Lung (tissue), 17 donors: ENCODE measurements at places on chromosomes 16 and 17.

DNA sequence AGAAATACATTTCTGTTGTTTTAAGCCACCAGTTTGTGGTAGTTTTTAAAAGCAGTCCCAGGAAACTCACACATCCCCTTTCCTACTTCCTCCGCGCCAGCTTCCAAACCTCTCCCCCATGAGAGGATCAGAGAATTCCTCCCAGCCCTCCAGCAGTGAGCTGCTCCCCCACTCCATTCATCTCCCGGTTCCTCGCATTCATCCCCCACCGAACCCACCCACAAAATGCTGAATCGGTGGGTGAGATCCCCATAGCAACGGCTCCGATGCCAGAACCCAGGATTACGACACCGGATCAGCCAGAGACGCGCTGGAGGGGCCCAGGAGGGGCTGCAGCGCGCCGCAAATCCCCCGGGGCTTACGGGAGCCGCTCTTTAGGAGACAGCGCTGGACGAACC lies 251.4 kb upstream of the RPL38 start:
- DNase-seq: peak; percentile 90

DNA sequence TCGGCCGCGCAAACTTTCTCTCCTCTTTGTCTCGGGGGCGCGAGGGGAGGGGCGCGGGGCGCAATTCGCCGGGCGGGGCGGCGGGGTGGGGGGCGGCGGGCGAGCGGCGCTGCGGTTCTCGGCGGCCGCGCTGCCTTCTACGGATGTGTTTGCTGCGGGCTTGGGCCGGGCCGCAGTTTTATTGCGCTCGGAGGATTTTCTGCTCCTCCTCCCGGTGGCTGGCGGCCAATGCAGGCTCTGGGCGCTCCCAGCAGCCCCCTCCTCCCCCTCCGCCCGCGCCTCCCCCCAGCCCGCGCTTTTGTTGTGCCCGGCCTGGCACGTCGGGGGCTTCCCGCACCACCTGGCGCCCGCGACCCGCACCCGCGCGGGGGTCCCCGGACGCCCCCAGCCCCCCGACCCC lies at the start of gene TIMP2:
Gene TIMP2 (minus strand): TSS at position 154 of the 400 bp plus-strand sequence. CDS start 299 bp downstream, outside the sequence.
- DNase-seq: peak; percentile 95

DNA sequence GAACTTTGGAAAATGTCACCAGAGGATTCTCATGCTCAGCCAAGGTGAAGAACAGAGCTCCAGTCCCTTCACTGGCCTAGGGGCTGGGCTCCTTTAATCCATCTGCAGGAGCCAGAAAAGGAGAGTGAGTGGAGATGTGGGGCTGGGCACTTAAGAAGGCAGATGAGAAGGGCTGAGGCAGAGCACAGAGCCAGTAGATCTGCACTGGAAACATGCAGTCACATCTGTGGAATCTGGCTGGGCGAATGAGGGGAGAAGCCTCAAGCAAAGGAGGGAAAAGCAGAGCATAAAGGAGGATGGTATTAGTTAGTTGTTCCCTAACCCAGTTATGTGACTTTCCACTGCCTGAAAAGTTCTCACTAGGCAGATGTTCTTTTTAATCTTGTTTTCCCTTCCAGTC lies 50.4 kb upstream of the BCAR1 start:
- no peak for DNase-seq

GRCh38 chr17:82173351-82174041 lies 39.1 kb downstream of the CCDC57 start:
- no peak for DNase-seq

GRCh38 chr16:68972013-68972412 lies 128.7 kb downstream of the TANGO6 start:
- DNase-seq: no peak

DNA sequence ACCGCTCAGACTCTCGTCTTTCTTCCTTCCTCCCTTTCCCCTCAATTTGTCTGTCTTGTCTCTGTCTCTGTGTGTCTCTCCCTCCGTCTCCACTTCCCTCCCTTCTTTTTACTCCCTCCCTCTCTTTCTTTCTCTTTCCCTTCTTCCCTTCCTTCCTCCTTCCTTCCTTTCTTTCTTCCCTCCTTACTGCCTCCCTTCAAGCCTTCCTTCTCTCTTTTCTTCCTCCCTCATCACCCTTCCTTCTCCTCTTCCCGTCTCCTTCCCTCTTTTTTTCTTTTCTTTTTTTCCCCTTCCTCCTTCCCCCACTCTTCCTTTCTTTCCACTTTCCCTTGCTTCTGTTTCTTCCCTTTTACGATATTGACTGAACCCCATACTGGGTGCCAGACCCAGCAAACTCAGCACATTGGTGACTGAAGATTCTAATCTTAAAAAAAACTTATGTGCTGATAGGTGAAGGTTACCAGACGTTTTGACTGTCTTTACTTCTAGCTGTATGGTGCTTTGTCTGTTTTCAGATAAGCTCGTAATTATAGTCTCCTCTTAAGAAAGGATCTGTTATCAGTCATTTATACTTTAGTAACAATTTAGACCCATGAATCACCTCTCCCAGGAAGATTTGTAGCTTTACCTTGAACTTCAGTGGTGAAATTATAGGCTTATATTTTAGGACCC lies 481 bp upstream of the BRD7 start:
- DNase-seq: no peak

DNA sequence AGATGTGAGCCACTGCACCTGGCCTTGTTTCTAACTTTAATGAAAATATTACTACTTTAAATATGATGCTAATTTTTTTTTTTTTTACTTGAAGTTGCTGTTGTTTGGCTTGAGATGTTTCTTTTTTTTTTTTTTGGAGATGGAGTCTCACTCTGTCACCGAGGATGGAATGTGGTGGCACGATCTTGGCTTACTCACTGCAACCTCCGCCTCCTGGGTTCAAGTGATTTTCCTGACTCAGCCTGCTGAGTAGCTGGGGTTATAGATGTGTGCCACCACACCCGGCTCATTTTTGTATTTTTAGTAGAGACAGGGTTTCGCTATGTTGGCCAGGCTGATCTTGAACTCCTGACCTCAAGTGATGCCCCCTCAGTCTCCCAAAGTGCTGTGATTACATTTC lies 23.6 kb downstream of the IGSF6 start:
- DNase-seq: no peak

GRCh38 chr17:44872131-44872768 lies 24.6 kb downstream of the HIGD1B start:
- no peak for DNase-seq

- DNase-seq: no peak
Measured at GRCh38 chr16:3689731-3690130, 27.6 kb downstream of the TRAP1 start.

GRCh38 chr16:12625068-12625467 lies 178.6 kb downstream of the CPPED1 start:
- no peak for DNase-seq

DNA sequence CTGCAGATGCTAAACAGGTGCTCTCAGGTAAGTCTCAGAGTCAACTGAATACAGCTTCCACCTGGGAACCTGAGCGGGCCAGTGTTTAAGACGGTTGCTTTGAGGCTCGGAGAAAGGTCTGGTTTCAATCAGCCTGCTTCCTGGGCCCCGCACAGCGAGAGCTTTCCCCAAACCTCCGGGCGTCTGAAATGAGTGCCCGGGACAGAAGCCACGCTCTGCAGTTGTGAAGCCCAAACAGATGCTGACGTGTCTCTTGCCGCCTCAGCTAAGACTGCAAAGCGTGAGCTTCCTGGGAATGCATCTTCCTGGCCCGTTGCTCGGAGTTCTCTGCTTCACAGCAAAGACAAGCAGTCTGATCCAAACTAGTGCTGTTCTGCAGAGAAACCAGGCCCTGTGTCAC lies 36.7 kb downstream of the PLXDC1 start:
- peak; percentile 29 for DNase-seq

DNA sequence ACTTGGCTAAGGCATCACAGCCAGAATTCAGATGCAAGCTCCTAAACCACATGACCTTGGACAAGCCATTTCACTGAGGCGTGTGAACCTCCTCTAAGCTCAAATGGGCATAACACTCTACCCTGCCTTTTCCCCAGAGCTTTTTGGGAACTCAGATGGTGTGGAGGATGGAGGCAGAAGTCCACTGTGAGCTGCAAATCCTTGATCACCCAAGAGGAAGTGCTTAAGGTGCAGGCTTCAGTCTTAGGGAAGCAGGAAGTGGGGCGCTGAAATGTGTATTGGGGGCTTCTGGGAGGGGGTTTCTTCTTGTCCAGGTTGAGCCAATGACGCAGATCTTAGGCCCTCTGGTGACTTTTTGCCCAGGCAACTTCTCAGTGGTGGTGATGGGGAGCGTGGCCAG lies 12.9 kb downstream of the CIITA start:
- DNase-seq: no peak

DNA sequence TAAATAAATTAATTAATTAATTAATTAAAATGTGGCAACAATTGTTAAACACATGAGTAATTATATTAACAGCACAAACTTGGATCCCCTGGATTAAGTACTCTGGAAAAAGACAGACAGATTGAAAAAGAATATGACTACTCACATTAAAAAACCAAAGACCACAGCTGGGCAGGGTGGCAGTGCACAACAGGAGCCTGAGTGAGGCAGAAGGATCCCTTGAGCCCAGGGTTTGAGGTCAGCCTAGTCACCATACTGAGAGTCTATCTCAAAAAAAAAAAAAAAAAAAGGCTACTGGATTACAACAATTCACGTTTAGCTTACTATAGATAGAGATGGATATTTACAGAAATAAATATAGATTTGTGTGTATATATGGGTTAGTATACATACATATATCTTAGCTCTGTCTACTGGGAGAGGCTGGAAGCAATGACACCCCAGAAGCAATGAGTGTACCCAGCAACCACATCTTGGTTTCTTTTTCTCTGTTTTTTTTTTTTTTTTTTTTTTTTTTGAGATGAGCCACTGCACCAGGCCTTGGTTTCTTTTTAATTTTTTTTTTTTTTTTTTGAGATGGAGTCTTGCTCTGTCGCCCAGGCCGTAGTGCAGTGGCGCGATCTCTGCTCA lies 10.6 kb upstream of the SUZ12 start:
- DNase-seq: no peak

- DNase-seq: peak; percentile 74
Measured at GRCh38 chr17:44203731-44204440, 4.2 kb upstream of the ATXN7L3 start.

DNA sequence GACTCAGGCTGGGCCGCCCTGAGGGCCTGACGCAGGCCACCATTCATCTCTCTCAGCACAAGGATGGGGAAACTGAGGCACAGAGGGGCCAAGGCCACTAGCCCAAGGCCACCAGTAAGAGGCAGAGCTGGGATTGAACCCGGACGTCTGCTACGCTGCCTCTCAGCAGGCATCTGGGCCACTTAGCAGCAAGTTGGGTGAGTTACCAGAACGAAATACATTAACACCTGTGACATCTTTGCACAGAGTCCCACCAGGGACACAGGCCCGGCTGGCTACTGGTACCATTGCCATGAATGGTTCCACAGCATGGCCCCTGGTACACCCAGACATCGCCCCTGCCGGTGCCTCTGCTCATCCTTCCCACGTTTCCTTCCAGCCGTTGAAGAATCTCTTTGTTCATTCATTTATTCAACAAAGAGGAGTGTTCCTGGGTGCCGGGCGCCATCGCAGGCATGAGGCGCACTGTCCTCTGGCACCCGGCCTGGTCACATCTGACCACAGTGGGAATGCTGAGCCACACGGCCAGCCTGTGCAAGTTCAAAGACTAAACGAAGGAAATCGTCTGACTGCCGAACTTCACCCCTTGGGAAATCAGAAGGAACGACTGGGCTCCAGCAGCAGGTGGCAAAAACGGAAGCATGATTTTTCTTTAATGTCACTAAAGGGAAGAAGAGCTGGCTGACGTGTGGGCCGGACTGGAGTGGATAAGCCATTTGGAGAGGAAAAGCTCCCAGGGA lies 7.4 kb upstream of the ZNF469 start:
- no peak for DNase-seq

DNA sequence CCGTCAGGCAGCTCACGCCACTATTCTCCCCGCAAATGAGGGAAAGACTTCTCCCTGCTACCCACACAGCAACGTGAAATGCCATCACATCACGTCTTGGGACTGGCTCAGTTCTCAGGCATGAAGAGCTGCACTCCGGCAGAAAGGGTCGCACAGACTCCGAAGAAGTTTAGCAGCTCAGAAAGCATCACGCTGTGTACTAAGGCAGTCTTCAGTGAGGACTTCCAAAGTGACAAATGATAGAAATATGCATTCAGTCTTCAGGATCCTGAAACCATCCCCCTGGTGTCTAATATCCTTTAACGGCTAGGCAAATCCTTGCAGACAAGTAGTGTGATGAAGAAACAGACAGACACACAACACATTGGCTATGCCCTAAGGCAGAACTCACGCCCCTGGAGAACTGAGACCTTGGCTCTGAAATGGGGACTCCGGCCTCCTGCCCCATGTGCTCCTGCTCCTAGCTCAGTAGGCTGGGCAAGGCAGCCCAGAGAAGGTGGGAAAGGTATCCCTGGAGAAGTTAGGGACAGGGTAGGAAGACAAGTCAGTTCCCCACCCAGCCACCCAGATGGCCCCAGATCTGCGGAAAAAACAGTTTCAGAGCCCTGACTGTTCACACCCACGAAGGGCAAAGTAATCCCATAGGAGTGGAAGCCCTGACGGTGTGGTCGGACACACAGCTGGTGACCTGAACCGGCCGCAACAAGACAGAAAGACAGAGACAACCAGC lies 1.6 kb downstream of the XYLT1 start:
- peak; percentile 29 for DNase-seq

DNA sequence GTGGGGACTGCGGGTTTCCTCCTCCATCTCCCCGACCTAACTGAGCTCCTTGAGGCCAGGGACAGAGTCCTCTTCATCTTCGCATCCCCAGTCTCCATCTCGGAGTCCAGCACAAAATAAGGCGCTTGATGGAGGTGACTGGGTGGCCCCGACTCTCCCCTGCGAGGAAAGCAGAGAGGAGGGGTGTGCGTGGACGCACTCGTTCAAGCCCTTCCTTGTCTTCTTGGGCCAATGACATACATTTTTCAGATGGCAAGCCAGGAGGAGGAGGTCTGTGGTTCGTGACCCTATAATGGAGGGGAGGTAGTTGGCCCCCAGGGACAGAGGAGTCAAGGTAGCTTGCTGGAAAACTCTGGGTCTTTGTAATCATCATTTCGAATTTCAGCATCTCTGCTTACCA lies 17.2 kb downstream of the CRISPLD2 start:
- DNase-seq: no peak
